Stimulated activated CD8-positive, alpha-beta memory T cell treated with anti-CD3 and anti-CD28 coated beads, Interleukin-7, amount 100 ng/mL, for 24 hours (primary cell): ENCODE measurements at places on chromosomes 3 and 15.

GRCh38 chr3:32606960-32607359, 36.3 kb upstream of the DYNC1LI1 start:
- DNase-seq, result no peak

DNA sequence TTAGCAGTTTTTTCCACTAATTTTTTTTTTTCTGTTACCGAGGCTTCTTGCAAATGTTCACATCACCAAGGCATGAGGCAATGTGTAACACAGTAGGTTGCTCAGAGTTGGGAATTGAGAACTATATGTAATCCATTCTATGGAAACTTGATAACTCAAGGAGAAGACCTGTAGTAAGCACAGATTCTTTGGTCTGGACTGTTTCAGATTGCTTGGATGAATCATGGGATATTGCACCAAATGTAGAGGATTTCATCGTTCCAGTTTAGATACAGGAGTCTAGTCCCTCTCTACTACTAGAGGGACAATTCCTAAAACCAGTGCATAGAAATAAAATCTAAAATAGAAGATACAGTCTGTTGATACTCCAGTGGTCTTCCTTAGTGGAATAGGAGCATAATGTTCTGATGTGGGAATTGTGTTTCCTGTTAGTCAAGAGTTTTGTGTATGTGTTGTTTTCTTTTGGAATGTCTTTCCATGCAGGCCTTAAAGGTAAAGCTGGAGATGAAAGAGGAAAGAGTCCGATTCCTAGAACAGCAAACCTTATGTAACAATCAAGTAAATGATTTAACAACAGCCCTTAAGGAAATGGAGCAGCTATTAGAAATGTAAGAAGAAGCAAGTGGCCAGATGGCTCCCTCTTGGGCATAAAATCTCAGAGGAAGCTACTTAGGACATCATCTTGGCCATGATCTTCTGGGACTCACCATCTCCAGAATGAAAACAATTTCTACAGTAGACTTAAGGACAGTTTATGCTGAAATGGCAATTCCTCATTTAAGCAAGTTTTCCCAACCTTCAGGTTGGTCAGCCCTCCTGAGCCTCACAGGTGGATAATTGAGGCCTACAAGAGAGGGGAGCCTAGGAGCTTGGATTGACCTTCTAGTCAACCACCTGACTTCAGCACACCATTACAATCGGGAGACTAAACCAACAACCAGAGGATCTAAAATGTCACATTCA, 10.7 kb downstream of the KNSTRN start:
- DNase-seq, result no peak

DNA sequence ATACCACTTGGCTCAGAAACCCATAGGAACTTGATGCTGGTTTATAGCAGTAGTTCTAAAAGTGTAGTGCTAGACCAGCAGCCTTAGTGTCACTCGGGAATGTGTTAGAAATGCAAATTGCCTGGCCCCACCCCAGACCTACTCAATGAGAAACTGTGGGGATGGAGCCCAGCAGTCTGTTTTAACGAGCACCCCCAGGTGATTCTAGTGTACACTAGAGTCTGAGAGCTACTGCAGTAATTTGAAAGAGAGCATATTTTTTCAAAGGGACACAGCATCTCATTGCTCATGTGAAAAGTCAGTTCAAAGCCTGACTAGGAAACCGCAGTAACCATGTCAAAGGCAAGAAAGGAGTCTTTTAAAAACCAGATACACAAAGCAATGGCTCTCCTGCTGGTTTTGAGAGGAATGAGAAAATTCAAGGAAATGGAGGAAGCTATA, 313.4 kb downstream of the SQOR start:
- DNase-seq, result no peak

- no peak for DNase-seq
Observed at GRCh38 chr3:100963041-100963440, 30.2 kb downstream of the ABI3BP start.

DNA sequence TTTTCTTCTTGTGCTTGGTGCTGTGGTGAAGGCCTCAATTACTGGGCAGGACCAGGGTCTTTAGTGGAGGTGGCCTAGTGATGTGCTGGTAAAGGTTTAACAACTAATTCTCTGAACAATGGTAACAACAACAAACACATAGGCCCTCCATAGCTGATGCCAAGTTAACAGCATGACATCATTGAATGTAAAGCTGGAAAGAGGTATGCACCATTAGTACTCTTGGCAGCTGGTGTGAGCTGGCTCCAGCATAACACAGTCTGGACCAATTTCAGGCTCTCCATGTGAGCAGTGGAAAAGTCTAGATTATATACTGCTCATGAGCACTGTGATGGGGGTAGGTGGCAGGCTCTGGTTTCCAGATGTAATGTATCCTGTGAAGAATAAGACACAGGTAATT, 61.8 kb downstream of the SLC7A14 start:
- no peak for DNase-seq

- no peak for DNase-seq
Observed at GRCh38 chr3:152436707-152437590, 168.2 kb downstream of the MBNL1 start.

DNA sequence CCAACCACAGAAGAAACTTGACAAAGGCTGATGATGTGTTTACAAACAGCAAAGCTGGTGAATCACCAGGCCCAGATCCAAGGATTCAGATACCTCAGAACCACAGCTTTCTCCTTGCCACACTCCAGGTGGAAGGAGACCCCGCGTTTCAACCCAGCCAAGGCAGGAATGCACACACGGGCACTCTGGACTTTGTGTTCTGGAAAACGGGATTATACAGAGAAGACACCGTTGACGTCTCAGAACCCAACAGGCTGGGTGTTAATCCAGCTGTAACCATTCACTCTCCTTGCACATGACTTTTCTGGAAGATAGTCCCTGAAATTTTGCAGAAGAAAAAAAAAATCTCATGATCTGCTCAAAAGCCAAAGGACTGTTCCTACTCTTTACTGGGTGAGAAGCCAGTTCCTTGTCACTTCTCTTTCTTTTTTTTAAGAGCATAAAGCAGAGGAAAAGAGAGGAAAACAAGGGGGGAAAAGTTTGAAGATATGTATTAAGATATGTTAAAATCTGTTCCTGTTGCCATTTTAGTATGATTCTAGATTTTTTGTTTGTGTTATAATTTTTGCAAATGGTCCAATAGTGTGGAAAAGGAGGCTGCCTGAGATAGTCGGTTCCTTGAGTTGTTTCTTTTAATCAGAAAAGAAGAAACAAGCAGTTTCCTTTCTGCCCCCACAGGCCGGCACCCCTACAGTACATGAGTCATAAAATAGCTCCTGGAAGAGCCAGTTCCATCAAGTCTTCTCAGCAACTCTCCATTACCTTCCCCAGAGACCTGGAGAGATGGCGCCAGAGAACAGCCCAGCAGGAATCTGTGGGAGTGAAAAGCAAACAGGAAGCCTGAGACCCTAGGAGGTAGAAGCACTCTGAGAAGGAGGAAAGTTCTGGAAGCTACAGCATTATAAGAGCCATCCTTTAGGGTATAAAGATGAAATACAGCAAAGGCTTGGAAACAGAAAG, 73.1 kb downstream of the RORA start:
- DNase-seq, result no peak

DNA sequence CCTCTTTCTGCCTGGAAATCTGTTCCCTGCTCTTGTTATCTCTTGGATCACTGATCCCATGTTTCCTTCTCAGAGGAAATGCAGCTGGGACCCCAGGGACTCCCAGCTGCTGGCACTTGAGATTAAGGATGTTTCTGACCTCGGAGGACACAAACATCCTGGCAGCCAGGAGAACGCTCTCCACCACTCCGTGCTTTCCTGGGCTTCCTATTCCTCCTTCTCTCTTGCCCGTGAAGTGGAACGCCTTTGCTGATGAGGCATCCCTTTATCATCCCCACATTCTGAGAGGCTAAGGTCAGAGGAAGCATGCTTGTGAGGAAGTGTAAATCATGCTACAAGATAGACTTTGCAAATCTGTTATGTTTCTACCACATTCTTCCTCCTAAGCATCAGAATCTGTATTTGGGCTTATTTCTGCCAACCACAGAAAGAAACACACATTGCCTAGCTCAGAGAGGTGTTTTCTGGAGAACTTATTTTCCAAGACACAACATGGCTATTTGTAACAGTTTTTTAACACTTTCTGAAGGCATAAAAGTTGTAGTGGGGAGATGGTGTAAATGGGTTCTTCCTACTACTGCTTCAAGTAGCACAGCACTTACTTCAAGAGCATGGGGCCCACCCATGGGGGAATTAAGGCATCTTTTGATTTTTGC, 25.6 kb upstream of the LDHAL6B start:
- DNase-seq, result no peak

DNA sequence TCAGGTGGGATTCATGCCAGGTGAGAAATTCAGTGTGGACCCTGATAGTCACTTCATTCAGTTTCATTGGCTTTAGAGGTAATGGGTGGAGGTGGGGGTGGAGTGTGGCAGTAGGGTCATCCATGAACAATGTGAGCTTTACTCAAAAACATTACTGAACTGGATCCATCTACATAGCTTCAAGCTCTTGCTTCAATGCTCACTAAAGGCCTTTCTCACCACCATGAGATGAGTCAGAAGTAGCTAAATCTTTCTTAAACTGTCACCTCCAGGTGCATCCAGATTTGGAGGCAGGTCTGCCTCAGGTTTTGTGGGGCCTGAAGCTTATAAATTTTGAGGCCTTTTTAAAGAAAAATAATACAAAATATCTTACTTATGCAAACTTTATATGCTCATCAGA, 363.6 kb downstream of the CHST2 start:
- DNase-seq, result no peak

- DNase-seq, result no peak
Observed at GRCh38 chr3:187971629-187972028, 182.3 kb upstream of the LPP start.
